Activated naive CD4-positive, alpha-beta T cell (primary cell): ENCODE measurements at places on chromosomes 1 and 21.

DNA sequence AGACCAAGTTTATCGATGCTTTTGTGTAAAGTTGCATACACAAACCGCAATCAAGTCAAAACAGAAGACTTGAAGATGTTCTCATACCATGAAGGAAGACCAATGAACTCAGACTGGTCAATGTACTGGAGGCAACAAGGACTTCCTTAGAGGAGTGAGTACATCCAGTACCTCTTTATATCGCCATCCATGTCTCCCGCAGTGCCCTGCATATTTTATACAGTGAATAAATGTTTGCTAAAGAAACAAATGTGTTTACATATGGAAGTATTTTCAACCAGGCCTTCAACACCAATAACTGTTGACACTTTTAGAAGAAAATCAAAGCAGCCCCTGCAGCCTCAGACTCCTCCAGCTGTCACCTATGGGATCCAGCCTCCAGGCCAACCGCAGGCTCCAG is 125.6 kb downstream of the SMYD3 start:
- DNase-seq, result no peak

- DNase-seq, result no peak
Measured at GRCh38 chr1:118983558-118984041, 4.5 kb downstream of the TBX15 start.

DNA sequence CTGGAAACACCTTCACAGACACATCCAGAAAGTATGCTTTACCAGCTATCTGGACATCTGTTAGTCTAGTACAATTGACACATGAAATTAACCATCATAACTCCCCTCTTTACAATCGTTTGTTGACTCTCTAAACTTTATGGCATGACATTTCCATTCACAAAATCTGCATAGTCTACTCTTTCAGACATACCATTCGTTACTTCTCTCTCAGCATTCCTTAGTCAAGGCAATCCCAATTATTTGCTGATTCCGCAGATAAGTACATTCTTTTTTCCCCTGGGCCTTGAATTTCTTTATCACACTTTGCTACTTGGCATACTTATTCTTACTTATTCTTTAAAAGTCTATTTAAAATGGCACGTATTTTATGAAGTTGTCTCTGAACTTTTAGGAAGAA is 15.1 kb upstream of the CRB1 start:
- DNase-seq, result no peak

DNA sequence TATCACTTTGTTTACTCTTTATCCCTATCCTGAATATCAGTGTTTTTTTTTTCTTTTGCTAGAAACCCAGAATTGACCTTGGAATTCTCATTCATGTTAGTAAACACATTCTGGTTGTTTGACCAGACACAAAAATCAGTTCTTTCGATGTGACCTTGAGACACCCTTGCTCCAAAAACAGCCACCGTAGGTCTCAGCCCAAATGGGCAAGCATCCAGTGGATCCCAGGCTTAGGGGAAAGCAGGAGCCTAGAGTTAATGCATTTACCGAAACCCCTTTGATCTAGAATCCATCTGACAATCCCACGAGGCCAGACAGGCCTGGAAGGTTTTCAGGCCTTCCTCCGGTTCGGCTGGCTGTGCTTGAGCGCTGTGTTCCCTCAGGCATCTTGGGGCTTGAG is 47.6 kb downstream of the IRF2BP2 start:
- no peak for DNase-seq

DNA sequence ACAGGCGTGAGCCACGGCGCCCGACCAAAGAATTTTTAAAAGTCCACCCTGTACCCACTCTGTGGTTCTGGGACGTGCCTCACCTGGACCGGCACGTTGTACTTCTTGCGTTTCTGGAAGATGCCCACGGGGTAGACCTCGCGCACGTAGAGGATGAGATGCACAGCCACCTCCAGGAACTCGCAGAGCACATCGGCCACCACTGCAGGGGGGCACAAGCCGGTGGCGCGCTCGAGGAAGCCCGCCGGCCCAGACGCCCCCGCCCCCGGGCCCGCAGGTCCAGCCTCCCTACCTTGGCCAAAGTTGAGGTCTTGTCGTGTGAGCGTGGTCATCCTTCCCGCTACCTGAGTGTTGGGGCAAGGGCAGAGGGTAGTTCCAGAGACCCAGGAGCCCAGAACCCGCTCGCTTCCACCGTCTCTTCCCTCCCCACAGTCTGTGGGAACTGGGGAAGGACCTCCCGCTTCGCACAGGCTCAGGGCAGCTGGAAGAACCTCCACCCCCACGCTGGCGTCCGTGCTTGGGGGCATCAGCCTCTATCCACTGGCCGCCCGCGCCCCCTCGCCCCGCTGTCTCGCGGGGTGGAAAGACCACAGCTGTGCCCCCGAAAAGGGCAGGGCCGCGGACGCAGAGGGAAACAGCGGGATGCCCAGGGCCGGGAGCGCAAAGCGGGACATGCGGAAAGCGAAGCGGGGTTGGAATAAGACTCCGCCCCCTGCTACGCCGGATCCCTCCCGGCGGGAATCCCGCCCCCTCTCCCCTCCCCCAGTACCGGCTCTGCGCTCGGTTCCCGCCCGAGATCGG is 478 bp downstream of the MAD2L2 start:
- no peak for DNase-seq

GRCh38 chr1:245869847-245870246 is 637.2 kb downstream of the SMYD3 start:
- no peak for DNase-seq

DNA sequence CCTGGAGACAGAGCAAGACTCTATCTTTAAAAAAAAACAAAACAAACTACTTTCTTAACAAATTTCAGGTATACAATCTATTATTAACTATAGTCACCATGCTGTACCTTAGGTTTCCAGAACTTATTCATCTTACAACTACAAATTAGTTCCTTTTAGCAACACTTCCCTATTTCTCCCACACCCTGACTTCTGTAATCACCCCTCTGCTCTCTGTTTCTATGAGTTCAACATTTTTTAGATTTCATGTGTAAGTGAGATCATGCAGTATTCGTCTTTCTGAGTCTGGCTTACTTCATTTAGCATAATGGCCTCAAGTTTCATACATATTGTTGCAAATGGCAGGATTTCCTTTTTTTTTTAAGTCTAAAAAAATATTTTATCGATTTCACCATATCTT is 77.9 kb upstream of the LPGAT1 start:
- no peak for DNase-seq

- no peak for DNase-seq
Measured at GRCh38 chr1:157135646-157136045, 2.5 kb downstream of the ETV3 start.

GRCh38 chr1:44361478-44361877 is 6.4 kb upstream of the ERI3 start:
- no peak for DNase-seq

DNA sequence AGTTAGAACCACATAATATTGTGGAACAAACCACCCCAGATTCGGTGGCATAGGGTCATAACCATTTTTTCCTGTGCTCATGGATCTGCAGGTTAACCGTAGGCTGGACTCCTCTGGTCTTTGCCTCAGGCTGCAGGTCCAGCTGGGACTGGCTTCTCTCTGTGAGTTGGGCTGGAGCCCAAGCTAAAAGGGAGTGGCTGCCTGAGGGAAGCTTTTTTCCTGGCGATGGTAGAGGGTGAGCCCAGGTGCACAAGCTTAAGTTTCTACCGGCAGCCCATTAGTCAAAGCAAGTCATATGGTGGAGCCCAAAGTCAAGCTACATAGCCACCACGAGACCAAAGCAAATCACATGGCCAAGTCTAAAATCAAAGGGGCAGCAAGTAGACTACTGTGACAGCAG is 13.8 kb downstream of the EPHX4 start:
- no peak for DNase-seq

- DNase-seq, result no peak
Measured at GRCh38 chr1:207830788-207831187, 78.9 kb downstream of the CD46 start.

DNA sequence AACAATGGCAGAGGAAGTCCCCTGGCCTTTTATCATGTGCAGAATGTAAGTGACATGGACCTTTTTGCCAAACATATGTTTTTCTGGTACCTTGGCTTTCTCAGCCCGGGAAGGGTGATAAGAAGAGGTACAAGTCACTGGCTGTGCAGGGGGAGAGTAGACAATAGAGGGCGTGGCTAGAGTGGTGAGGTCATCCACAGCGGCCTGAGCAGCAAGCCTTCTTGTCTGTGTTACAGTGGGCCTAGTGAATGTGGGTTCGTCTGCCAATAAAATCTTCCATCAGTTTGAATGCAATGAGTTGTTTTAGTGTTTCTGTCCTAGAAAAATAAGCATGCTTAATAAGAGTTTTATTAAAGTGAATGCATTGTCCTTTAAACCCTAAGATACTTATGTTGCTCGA is 59.0 kb upstream of the PGD start:
- DNase-seq, result no peak

DNA sequence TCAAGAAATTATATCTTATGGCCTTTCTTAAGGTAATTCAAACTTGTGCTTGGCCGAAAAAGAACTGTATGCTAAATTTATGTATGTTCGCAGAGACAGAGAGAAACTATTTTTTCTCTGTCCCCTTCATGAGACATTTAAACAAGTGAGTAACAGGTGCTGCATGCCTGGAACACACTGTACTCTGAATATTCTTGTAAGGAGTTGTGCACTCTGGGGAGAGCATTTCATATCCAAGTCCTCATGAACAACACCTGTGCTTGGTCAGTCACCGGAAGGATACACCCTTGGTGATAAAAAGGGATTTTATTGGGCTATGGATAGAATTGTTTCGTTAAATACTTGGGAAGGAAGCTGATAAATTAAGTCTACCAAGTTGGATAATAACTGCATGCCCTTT is 220.8 kb upstream of the NRIP1 start:
- DNase-seq, result no peak

GRCh38 chr21:44984792-44985440 is 45.1 kb downstream of the SLX9 start:
- no peak for DNase-seq

DNA sequence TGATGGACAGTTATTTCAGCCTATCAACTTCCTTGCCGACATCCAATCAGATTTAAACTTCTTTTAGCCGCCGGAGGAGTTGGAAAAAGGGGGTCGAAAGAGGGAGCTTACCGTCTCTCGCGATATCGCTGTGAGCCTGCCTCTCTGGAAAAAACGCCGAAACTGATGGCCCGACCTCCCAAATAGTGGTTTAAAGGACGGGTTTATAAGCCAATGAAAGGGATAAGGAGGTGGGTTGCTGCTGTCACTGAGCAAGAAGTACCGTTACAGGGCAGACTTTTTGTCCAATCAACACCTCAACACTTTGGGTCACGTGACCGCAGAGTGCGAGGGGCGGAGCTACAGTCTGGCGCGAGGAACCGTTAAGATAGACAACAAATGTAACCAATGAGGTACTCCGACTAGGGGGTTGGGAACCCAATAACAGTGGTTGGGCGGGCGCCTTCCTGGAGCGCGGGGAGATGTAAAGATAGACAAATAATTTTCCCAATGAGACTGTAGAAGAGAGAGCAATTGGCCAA is at the start of gene RBM15:
RBM15 (plus strand) TSS at position 492 of the 521 bp plus-strand sequence; CDS start at position 521, 29 bp downstream.
- DNase-seq, result peak; percentile 91

GRCh38 chr1:109617291-109617801 is 2.1 kb downstream of the GNAT2 start:
- no peak for DNase-seq

- no peak for DNase-seq
Measured at GRCh38 chr1:184072376-184072775, 20.8 kb downstream of the TSEN15 start.

GRCh38 chr1:27505420-27505680 is 15.4 kb upstream of the WASF2 start:
- DNase-seq, result no peak

- DNase-seq, result no peak
Measured at GRCh38 chr1:62385923-62386322, 50.9 kb upstream of the USP1 start.

GRCh38 chr21:25850126-25850842 is 115.5 kb downstream of the GABPA start:
- no peak for DNase-seq

- no peak for DNase-seq
Measured at GRCh38 chr21:46347791-46348381, 23.9 kb downstream of the PCNT start.

DNA sequence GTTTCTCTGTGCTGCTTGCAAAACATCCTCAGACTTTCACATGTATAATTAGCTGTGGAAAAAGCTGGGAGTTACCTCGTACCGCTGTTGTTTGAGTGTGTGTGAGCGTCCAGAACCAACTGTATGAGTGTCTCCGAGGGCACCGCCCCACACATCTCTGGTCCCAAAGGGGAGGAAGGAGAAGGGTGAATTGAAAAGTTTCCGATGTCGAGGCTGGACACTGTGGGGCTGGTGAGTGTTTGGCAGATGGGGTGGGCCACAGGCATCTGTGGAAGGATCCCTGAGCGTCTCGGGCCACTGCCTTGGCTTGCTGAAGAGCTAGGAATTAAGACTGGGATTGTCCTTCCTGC is 1.2 kb downstream of the ATP2B4 start:
- DNase-seq, result no peak

DNA sequence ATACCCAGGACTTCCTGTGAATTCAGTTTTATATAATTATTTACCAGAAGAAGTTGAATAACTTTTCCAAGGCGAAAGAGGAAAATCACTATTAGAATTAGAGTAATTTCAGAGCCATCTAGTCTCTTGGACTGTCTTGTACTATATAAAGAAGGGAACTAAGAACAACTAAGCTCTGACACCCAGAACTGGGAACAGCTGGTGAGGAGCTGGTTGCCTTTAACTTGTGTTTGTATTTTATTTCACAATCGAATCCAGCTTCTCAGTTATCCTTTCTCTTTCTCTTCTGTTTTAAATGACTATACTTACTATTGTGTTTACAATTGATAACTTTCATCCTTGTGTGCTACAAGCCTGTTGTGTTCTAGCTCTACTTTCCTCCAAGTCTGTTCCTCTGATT is 8.4 kb downstream of the SNX27 start:
- no peak for DNase-seq

GRCh38 chr1:174206148-174206836 is 47.0 kb downstream of the RABGAP1L start:
- DNase-seq, result no peak

- DNase-seq, result no peak
Measured at GRCh38 chr1:46303872-46304326, 401 bp downstream of the UQCRH start.
